Myometrial cell (primary cell): ENCODE measurements at places on chromosomes 1 and 21. TPM values are rescaled to one million over a fixed set of nuclear protein-coding genes. Genes with fewer than 3 reads are reported as not detected.

GBP6 gene
- total RNA-seq, result not detected in 2 replicates

SPATA45 gene
- total RNA-seq, result not detected in 2 replicates

CD1B gene
- total RNA-seq, result not detected in 2 replicates

SLC44A3 gene
- 0.18 TPM in 1 of 2 replicates, not detected in the other for total RNA-seq

SLC25A33 gene
- 6.4 and 6.9 TPM in 2 replicates for total RNA-seq

GNG4 gene
- total RNA-seq, result 0.86 and 7.6 TPM in 2 replicates

EFCAB14 gene
- total RNA-seq, result 35.5 and 36.3 TPM in 2 replicates

CTTNBP2NL gene
- 13.0 and 17.5 TPM in 2 replicates for total RNA-seq

RGS1 gene
- total RNA-seq, result not detected in 2 replicates

DENND2D gene
- total RNA-seq, result 1.1 and 2.0 TPM in 2 replicates
